ENCODE measurements at places on chromosomes 11 and 22.

DNA sequence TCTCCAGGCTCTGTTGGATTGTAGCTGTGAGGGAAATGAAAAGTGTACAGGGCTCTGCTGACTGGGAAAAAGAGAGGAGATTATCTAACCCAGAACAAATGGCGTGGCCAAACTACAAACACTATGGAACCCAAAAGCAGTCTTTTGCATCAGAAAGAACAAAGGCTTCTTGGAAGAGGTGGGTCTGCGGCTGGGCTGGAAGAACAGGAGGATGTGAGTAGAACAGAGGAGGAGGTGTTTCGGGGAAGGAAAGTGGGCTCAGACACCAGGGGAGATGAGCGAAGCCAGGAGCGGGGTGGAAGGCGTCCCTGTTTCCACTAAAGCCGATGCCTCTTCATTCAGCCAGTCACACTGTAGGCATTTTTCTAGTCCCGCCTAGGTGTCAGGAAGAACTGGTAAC lies 12.0 kb downstream of the OVOL1 start:
- DNase-seq = no peak

GRCh38 chr11:122310766-122311165 lies 194.8 kb upstream of the BLID start:
- DNase-seq = no peak

DNA sequence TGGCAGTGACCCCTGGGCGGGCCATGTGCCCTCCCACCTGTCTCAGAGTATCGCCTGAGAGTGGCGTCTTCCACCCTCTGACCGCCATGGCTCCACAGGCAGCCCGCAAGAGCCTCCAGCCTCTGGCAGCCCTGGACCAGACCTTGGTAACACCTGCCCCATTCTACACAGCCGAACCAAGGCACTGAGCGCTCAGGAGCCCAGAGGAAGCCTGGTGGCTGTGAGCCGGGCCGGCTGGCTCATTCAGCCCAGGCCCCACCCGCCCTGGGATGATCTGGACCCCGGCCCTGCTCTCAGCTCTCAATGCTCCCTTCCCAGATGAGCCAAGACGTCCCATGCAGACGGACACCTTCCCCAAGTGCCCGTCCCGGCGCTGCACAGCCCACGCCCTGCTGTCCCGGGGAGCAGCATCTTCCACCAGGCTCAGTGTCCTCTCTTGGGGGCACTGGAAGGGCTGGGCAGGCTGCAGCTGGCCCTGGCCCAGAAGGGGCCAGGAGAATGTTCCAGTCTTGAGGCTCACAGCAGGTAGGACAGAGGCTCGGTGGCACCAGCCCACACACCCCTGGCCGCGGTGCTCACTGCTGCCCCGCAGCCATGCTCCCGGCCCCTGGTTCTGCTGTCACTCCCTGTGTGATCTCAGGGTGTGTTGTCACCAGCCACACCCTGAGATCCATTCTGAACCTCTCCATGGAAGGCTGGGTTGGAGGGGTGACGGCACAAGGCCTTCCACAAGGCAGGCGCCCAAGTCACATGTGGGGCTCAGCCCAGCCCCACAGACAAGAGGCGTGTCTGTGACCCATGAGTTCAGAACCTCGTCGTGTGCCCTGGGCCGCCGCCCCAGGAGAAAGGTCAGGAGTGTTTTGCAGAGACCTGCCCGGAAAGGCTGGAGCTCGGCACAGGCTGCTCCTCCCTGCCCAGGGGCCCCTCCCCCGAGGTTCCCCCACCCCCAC lies 24.2 kb upstream of the PPARA start:
- DNase-seq = no peak

GRCh38 chr11:134034496-134035381 lies 34.1 kb upstream of the JAM3 start:
- DNase-seq = no peak

DNA sequence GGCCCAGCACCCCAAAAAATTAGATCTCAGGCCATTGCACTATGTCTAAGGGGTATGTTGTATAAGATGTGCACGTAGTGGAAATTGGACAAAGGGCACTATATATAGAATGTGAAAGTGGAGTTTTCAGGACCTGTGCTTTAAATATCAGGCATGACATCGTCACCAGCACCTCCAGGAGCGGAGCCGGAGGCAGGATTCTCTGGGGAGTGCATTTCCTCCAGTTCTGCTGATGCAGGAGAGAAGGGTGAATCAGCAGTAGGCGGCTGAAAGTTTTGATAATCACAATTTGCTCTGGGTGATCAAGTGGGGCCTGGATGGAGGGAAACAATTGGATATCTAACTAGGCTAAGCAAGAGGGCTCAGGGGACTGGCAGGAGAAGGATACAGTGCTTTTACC lies 69.1 kb upstream of the NTM start:
- no peak for DNase-seq

GRCh38 chr11:5234381-5234834 lies at the start of gene HBD:
HBD (minus strand) TSS chr11:5234483; CDS start chr11:5234433, 50 bp downstream.
- no peak for DNase-seq

- no peak for DNase-seq
Observed at GRCh38 chr11:86912238-86912637, 43.0 kb downstream of the FZD4 start.

DNA sequence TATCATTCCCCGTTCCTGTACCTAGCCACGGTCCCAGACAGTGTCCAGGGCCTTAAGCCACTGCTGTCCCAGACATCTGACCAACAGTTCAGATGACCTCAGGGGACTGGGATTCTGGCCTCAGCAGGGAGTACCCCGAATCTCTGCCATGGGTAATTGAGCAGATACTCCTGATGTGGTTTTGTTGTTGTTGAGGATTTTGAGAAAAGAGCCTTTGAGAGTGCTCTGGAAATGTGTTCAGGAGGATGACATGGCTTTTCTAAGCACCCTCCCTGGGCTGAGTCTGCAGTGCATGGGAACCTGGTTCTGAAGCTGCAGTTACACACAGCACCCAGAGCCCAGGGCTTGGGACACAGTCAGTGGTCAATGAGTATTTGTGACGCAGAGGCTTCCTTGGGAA lies 30.4 kb downstream of the ADAMTS15 start:
- no peak for DNase-seq

GRCh38 chr11:123316003-123316402 lies 114.1 kb upstream of the GRAMD1B start:
- DNase-seq = no peak

DNA sequence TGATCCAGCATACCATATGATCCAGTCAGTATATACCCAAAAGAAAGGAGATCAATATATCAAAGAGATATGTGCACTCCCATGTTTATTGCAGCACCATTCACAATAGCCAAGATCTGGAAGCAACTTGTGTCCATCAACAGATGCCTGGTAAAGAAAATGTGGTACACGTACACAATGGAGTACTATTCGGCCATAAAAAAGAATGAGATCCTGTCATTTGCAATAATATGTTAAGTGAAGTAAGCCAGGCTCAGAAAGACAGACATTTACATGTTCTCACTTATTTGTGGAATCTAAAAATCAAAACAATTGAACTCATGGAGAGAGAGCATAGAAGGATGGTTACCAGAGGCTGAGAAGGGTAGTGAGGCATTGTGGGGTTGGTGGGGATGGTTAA lies 27.0 kb downstream of the SNU13 start:
- no peak for DNase-seq

GRCh38 chr11:123357990-123358827 lies 71.9 kb upstream of the GRAMD1B start:
- peak; percentile 70 for DNase-seq

DNA sequence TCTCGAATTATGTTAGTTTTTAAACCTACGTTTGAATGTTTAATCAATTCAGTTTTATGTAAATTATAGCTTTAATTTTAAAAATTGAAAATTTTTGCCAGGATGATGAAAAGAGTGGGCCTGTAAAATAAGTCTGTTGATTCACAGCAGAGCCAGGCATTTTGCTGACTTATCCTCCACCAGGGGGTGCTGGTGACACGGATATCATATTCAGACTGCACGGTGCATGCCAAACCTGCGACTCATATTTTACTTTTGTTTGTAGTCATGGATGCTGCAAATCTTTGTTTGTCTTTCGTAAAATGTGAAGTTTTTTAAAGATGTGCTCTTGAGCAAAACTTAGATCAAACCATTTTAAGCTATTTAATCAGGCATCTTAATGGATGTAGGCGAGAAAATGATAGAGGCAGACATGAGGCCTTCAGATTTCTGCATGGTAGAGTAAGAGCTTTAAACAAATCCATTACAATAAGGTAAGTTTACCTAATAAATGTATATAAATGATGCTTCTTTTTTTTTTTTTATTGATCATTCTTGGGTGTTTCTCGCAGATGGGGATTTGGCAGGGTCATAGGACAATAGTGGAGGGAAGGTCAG lies 3.6 kb upstream of the OR8B3 start:
- DNase-seq = peak; percentile 57

DNA sequence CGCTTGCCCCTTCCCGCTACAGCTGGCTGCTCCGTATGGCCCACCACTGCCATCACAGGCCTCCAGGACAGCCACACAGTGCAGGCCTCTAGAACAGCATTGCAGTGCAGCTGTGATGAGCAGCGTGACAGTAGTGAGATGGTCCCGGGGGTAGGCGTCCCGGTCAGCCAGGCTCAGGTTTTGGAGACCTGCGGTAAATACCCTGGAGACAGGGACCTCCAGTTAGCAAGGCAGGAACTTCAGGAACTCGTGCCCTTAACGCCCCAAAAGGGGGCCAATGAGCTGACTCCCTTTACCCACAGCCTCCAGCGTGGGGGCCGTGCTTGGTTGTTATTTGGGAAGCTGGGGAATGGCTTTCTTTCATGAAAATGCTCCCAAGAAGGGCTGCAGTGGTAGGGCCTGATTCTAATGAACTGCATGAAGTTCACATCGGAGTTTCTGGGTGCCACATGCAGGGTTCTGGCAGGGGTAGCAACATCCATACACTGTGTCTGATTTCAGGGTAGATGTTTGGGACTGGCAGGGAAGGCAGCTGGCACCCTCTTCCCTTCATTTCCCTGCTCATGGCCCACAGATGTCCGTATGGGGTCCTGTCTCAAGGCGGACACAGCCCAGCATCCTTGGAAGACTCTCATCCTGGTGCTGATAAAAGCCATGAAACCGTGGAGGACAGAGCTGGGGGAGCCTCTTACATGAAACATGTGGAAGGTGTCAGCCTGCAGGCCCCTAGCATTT lies 440.5 kb downstream of the TBC1D22A start:
- DNase-seq = no peak

GRCh38 chr11:64715756-64716472 lies 7.1 kb downstream of the NRXN2 start:
- DNase-seq = peak; percentile 34

GRCh38 chr11:27485930-27486773 lies 13.6 kb upstream of the LGR4 start:
- peak; percentile 58 for DNase-seq

DNA sequence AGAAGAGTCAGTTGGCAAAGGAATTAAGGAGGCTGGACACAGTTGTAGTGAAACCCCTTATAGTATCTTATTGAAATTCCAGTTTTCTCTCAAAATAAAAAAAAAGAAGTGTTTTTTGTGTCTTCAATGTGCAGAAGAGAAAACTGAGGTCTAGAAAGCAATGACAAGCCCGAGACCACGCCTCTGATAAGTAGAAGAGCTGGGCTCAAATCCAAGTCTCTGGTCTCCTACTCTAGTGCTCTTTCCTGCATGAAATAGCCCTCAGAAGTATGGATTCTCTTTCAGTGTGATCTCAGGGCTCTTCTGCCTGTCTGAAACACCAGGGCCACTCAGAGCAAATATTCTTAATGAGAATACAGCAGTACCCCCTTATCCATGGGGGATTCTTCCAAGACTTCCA lies 200.9 kb downstream of the KIF18A start:
- no peak for DNase-seq

GRCh38 chr11:27423125-27423524 lies 49.5 kb downstream of the LGR4 start:
- DNase-seq = no peak
